SJSA1 (cell line): ENCODE measurements at places on chromosomes 5 and 9. TPM values are rescaled to one million over a fixed set of nuclear protein-coding genes. Genes with fewer than 3 reads are reported as not detected.

ELOVL7 gene
- total RNA-seq = 0.05 TPM in 1 of 2 replicates, not detected in the other

HSPB3 gene
- 15.5 and 32.5 TPM in 2 replicates for total RNA-seq

LHFPL2 gene
- total RNA-seq = 19.3 and 45.7 TPM in 2 replicates

PCDHB3 gene
- 0.37 and 1.2 TPM in 2 replicates for total RNA-seq

MCIDAS gene
- total RNA-seq = 0.08 and 3.0 TPM in 2 replicates
